ENCODE measurements at places on chromosomes 16 and 17.
A peak's percentile ranks its signal among the peaks of the same experiment; 100 is the strongest.

GRCh38 chr17:32265192-32265923 lies at the start of gene RHBDL3:
RHBDL3 (plus strand) TSS chr17:32265832; CDS start chr17:32266190, 358 bp downstream.
- no peak for DNase-seq

DNA sequence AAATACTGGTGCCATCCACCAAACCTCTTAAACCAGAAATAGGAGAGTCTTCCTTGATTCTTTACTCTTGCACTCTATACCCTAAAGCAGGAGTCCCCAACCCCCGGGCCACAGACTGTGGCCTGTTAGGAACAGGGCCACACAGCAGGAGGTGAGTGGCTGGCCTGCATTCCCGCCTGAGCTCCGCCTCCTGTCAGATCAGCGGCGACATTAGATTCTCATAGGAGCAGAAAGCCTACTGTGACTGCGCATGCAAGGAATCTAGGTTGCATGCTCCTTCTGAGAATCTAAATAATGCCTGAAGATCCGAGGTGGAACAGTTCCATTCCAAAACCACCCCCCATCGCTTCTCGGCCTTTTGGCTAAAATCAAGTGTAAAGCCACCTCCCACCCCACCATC lies 30.3 kb upstream of the SRCIN1 start:
- DNase-seq = no peak

DNA sequence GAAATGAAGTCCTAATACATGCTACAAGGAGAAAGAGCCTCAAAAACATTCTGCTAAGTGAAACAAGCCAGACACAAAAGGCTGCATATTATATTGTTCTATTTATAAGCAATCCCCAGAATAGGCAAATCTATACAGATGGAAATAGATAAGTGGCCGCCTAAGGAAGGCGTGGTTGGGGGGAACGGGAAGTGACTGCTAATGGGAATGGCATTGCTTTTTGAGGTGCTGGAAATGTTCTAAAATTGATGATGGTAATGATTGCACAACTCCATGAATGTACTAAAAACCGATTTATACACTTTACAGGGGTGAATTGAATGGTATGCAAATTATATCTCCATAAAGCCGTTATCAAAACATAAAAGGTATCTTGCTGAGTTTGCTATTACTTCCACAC lies 67.7 kb downstream of the GAS7 start:
- peak; percentile 60 for DNase-seq

GRCh38 chr16:46817961-46818360 lies 13.0 kb downstream of the C16orf87 start:
- peak; percentile 33 for DNase-seq

DNA sequence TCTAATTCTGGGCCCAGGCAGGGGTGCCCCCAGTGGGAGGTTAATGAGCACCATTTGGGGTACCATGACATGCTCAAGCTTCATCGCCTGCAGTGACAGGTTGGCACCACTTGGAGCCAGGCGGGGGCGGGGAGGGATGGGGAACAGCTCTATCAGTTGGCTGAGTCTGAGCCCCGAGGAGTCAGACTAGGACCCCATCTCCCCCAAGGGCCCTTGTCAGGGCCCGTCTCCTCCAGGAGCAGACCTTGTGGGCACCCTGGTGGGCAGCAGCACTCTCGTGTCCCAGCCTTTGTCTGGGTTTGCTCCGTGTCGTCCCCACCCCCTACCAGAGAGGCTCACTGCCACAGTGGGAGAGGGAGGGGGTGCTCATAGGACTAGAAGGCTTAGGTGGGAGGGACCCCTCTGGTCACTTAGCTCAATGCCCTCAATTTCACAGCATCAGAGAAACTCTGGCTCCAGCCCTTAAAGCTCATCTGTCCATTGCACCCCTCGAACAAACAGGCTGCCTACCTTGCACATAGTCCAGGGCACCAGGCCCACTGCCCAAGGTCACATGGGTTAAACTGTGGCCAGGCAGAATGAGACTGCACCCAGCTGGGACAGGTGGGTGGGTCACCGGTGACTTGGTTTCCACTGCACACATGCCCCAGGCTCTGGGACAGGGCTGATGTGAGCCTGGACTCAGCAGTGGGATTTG lies 4.1 kb downstream of the PPP1R9B start:
- DNase-seq = no peak

- DNase-seq = peak; percentile 36
Observed at GRCh38 chr17:16286947-16287562, 66.2 kb downstream of the CENPV start.

DNA sequence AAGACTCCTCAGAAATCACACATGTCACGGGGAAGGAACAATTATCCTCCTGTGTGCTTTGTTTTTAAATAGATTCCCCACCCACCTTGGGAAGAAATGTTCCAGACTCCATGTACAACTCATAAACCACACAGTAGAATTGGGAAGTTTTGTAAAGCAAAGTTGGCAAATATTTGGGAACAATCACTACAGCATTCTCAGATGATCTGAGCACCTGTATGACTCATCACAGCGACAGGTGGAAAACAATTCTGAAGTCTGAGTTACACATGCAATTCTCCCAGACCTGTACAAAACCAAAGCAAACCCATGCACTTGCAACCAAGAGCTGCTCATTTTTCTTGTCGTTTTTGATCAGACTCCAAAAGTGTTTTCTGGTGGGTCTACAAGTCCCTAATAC lies 14.4 kb upstream of the MYLK3 start:
- no peak for DNase-seq

DNA sequence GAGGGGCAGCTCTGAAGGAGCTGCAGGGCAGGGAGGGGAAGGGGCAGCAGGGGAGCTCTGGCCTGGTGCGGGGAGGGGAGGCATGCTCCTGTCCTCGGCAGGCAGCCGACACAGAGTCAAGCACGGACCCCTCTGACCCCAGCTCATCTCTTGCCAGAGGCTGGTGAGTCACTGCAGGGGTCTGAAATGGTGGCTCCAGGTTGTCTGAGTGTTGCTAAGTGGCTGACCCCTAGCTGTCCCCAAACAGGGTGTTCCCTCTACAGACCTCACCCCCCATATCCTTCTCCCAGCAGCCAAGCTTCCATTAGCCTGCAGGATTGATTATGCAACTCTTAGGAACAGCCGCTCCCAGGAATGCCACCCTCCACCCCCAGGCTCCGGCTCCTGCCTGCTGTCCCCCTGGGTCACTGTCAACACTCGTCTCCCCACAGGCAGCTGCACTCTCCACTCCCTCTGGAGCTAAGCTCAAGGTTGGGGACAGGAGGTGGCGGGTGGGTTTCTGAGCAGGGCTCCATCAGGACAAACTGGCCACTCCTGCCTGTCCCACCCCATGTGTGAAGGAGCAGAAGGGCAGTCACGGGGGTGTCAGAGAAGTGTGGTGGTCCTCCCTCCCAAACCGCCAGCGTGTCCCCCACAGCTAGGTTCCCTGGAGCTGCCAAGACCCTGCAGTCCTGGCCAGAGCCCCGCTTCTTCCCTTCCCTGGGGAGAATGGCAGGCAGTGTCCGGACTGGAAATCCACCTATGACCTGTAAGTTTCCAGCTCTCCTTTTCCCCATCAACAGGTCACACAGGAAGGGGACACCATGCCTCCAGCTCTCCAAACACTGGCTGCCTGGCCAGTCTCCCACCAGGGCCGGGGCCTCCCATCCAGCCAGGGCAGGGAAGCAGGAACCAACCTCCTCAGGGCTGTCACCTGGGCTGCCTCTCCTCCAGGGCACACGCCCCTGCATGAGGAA lies 1.0 kb downstream of the MYLK3 start:
- DNase-seq = no peak

- peak; percentile 83 for DNase-seq
Observed at GRCh38 chr17:42531455-42532354, 4.3 kb upstream of the NAGLU start.

DNA sequence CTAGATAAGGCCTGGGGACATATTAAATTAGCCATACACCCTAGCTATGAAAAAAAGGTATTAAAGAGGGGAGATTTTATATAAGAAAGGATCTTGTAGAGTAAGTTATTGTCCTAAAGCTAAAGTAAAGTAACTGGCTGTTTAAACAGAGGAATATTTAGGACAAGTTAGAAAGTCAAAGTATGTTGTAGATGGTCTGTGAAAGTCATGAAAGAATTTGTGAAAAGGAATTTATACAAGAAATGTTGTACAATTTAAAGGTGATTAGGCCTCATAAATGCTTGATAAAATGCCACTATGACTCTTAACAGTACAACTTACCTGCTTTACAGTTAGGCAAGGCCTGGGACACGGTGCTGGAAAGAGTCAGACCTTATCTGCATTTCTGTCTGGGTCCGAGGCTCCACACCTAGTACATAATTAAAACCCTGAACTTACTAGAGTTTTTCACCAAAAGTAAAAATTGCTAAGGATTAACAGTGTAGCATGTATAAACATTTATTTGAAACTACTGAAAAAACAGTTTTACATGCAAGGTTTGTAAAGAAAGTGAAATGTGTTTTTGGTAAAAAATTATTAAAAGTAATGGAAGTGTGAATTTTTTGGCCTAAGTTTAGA lies 445.3 kb upstream of the TOM1L1 start:
- no peak for DNase-seq

- no peak for DNase-seq
Observed at GRCh38 chr16:85678821-85679220, 9.9 kb downstream of the GINS2 start.

- DNase-seq = no peak
Observed at GRCh38 chr17:1965556-1966273, 59.4 kb downstream of the RTN4RL1 start.
